ENCODE measurements at places on chromosomes 3 and 15.

- DNase-seq, result no peak
These were observed 18.1 kb upstream of the RBSN start for GRCh38 chr3:15117011-15117410.

DNA sequence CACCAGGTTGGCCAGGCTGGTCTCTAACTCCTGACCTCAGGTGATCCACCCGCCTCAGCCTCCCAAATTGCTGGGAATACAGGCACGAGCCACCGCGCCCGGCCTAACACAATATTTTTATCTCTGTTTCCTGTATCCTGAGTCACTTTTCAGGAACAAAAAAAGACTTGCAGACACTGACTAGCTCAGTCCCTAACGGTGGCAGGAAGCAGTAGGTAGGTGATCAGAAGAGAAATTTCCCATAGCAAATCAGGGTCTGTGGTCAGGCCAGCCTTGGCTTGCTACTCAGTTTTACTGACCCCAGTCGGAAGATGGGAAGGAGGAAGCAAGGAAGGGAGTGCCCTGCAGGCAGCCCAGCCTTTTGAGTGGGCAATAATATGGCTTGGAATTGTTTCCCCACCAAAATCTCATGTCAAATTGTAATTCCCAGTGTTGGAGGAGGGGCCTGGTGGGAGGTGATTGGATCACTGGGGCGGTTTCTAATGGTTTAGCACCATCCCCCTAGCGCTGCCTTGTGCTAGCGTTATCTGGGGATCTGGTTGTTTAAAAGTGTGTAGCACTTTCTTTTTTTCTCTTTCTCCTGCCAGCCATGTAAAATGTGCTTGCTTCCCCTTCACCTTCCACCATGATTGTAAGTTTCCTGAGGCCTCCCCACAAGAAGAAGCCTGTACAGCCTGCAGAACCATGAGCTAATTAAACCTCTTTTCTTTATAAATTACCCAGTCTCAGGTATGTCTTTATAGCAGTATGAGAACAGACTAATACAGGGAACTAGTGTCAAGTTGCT lies 19.5 kb upstream of the CDCP1 start:
- DNase-seq, result no peak

- DNase-seq, result no peak
These were observed 2.0 kb upstream of the GP9 start for GRCh38 chr3:129058441-129059200.

DNA sequence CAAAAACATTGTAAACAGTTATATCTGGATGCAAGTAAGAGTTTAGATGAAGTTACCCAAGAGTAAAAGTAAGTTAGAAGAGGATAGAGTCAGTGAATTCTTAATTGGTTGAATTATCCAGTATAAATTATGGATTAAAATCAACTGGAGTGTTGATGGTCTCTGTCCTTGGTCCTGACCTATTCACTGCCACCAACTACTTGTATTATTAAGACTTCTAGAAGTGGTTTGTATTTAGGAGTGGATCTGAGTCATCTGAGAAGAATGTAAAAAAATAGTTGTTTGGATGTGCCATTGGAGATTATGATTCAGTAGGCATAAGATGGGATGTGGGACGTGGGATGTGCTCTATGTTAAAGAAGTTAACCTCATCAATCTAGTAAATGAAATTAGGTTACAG lies 86.4 kb downstream of the SYNPR start:
- DNase-seq, result no peak

GRCh38 chr3:147812186-147812911 lies 403.2 kb downstream of the ZIC1 start:
- DNase-seq, result no peak

GRCh38 chr15:90060797-90061196 lies 41.5 kb downstream of the IDH2 start:
- no peak for DNase-seq
